ENCODE measurements at places on chromosomes 2 and 18. TPM values are rescaled to one million over a fixed set of nuclear protein-coding genes. Genes with fewer than 3 reads are reported as not detected.

MRPL53 gene
- 52.4 TPM for total RNA-seq

C2orf15 gene
- total RNA-seq, result not detected

RBBP8 gene
- total RNA-seq, result 22.5 TPM

RUFY4 gene
- total RNA-seq, result not detected

NEMP2 gene
- total RNA-seq, result 6.2 TPM

MPV17 gene
- 37.7 TPM for total RNA-seq

PRLH gene
- not detected for total RNA-seq

CTAGE1 gene
- not detected for total RNA-seq

DSC2 gene
- total RNA-seq, result under 0.01 TPM

CHN1 gene
- 11.0 TPM for total RNA-seq

CRACDL gene
- 7.3 TPM for total RNA-seq

ABCB11 gene
- total RNA-seq, result 0.65 TPM

E2F6 gene
- total RNA-seq, result 14.6 TPM

EFHD1 gene
- not detected for total RNA-seq

SNED1 gene
- 6.2 TPM for total RNA-seq

CFC1 gene
- not detected for total RNA-seq

All from epithelial cell of umbilical artery (primary cell).